Smooth muscle cell of the pulmonary artery (primary cell): ENCODE measurements at places on chromosomes 1 and 21. TPM values are rescaled to one million over a fixed set of nuclear protein-coding genes. Genes with fewer than 3 reads are reported as not detected.

Gene OR2G2
- not detected in 2 replicates for total RNA-seq

Gene ASCL5
- total RNA-seq: not detected in 2 replicates

Gene FOXO6
- total RNA-seq: 0.10 TPM in 1 of 2 replicates, not detected in the other

Gene TMEM269
- 0.03 and 0.07 TPM in 2 replicates for total RNA-seq
